ENCODE measurements at places on chromosomes 1 and 21.

DNA sequence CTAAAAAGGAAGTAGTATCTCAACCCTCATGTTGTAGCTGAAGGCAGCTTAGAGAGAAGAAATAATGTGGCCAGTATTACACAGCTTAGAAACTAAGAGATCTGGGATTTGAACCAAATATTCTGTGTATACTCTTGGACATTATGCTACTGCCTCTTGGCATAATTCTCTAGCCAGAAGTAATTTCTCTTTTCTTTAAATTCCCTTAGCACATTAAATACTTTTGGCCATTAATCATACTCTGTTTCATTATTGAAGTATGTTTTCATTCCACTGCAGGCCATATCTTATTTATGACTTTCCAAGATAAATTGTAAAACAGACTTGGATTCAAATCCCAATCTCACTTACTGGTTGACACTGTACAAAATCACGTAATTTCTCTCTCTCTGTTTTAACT, 181.3 kb upstream of the SPAG17 start:
- no peak for DNase-seq

DNA sequence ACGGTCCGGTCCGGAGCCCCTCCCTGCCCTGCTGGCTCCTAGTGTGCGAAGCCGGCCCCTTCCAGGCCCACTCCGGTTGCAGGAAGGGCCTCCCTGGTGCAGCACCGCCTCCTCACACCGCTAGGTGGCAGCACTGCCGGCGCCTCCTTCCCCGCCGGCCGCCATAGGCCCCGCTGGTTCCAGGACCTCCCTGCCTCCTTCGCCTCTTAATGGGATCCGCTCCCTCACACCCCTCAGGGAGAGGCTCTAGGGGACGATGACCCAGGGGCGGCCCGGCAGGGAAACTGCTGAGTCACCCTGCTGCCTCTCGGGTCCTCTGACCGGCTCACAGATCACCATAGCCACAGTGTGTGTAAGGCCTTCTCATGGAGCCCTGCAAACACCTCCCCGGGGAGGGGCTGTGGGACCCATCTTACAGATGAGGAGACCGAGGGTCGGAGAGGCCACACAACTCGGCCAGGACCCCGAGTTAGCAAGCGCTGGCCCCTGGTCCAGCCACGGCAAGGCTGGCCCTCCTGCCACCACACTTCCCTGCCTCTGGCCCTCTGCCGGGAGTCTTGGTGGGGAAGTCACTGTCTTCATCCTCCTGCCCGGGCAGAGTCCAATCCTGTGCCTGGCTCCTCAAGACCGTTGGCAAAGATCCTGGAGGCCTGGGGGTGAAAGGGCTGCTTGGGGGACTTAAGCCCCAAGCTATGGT, 1.6 kb upstream of the AJAP1 start:
- peak; percentile 38 for DNase-seq

GRCh38 chr21:39637971-39638240, 25.2 kb downstream of the B3GALT5 start:
- no peak for DNase-seq

- no peak for DNase-seq
Measured at GRCh38 chr1:78715181-78715661, 65.6 kb downstream of the IFI44 start.

DNA sequence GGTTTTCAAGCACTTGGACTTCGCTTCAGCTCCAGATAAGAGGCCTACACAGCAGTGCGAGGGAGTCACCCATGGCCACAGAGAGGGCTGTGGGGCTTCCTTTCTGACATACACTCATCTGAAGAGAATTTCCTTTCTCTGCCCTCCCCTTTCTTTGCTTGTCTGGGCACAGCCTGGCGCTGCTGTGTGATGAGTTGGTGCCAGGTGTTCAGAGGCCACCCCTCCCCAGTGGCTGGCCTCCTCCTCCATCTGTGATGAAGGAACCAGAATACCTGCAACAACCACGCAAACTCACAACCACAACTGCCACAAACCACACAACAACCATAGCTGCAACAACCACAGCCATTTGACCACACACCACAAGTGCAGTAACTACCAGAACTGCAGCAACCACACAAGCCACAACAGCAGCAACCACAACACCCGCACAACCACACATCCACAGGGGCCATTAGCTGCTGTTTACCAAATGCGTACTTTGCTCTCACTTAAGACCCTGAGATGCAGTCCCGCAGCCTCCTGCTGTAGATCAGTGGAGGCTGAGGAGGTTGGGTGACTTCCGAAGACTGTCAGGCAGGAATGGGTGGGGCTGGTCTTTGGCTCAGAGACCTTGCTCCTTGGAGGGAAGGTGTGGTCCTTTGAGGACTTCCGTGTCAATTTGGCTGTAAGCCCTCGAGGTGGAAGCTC, 71.1 kb downstream of the IER5 start:
- no peak for DNase-seq

DNA sequence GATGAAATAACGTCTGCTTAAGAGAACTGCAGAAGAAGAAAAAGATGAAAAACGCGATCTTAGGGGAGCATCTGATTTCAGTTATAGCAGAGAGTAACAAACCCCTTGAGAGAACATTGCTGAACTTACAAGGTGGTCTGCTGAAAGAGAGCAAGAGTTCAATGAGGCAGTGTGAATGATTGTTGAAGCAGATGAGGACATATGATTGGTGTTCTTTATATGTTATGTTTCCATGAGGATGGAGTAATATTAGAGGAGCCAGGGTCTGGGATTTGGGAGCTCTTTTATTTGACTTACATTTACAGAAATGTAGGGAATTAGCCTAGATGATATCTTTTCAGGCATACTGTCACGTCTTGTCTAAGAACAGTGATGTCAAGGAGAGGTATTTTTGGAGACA, 1302.0 kb downstream of the KCNT2 start:
- no peak for DNase-seq

DNA sequence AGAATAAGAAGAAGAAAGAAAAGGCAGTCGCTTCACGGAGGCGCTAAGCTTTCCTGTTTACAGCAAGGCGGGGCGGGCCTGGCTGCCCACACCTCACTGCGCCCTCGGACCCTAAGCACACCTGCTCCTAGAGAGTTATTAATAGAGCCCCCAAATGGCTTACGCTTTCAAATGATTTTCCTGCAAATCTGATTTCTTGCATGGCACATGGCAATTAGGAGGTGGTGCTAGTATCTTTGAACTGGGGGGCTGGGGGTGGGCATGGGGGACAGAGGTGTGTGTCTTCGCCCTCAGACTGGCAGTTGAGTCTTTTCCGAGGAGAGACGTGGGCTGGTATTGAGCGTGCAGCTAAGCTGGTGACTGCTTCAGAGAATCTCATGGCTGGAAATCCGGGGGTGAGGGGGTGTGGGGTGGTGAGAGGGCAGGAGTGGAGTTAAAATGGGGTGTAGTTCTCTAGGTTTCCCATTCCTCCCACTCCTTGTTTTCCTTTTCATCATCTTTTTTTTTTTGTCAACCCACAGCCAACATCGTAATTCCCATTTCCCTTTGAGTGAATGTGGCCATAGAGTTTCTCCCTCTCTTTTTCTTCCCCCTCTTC, 1.3 kb downstream of the S1PR1 start:
- DNase-seq = peak; percentile 60

GRCh38 chr1:228830954-228831481, 95.7 kb downstream of the RHOU start:
- no peak for DNase-seq

DNA sequence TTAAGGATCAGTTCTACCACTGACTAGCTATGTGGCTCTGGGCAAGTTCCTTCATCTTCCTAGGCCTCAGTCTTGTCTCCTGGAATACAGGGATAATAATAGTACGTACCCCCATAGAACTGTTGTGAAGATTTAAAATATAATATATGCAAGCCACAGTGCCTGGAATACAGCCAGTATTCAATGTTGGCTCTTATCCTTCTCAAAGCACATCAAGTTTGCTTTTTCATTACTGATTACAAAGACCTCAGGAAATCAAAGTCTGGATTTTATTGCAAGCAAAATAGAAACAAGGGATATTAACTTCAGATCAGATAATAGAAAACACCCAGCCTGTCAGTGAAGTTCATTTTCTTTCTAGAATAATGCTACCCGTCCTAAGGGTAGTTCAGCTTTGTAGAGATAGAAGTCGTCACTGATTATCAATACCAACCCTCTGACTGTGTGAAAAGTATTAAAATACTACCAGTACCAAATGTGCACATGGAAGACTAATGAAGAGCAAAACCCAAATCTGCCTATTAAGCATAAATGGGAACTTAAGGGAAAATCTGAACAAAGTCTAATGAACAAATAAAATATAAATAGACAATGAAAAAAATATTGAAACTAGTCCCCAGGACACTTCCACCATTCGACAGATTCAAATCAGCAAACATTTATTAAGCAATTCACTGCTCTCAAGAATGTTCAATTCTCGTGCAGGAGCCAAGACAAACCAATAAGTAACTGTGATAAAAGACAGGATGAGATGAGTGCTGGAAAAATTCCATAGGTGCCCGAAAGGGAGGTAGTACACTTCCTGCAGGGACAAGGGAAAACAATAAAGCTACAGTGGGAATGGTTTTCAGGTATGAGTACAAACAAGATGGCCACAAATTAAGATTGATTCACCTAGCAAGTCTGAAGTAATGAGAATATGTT, 206.2 kb downstream of the SMYD3 start:
- DNase-seq = no peak

DNA sequence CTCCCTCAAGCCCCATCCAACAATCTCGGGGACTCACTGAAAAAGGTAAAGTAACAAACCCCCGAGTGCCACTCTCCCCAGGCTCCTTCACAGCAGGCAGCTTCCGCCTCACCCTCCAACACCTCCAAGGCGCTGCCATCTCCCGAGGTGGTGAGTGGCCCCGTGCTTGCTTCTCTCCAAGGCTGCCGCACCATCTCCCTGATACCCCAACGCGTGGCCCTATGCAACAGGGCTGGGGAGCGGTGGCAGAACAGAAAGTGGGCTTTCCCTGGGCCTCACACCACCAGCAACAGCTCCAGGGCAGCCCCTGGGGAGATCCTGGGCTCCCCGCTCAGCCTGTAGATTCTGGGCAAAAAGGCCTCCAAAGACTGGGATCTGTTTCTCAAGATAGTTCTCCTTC, 105.1 kb downstream of the RAVER2 start:
- no peak for DNase-seq

GRCh38 chr1:14800500-14801076, 202.1 kb downstream of the KAZN start:
- no peak for DNase-seq

DNA sequence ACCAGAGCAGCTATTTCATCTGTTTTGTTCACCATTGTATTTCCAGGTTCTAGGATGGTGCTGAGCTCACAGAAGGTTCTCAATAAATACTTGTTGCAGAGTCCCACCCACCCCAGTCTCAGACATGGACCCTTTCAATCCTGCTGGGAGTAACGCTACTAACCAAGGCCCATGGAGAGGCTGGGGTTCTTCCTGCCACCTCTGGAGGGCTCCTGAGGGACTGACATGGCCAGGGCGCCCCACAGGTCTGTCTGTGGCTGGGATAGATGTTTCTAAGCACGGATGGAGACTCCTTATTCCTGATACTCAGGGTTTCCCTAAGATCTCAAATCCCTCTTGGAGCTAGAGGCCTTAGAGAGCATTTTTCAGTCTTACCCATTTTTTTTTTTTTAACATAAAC, 87.4 kb downstream of the EPHB2 start:
- no peak for DNase-seq

GRCh38 chr1:12284486-12284885, 54.7 kb downstream of the VPS13D start:
- no peak for DNase-seq

DNA sequence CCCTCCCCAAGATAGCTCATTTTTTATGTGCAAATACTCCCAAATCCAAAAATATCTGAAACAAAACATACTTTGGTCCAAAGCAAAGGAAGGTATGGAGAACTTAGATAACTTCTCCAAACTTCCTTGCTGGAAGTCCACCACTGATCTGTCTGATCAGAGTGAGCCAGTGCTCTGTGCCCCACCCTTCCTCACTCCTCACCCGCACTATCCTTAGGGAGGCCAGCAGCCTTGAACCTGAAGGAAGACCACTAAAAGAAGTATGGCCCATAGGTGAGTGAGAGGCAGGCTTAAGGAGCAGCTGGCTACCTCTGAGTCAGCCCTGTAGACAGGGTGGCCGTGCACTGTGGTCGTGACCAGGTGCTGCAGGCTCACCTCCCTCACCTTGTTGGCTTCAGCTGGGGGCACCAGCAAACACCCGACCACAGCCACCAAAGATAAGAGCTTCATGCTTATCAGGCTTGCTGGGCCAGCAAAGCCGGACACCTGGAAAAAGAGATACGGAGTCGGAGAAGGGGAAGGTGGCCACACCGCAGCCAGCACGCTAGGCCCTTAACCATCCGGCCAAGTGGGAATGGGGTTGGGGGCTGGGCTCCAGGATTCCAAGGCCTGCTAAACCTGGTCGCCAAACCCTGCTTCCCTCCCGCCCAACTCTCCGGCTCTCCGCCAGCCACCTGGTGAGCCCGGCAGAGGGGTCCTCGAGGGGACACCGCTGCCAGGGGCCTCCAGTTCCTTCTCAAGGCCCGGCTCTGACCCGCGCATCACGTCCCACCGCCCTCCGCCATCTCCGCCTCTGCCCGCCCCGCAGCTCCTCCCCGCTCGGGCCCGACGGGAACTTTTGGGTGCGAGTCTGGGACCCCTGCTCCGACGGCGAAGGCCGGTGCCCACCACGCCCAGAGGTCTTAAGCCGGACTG, 543 bp downstream of the TMEM9 start:
- no peak for DNase-seq

DNA sequence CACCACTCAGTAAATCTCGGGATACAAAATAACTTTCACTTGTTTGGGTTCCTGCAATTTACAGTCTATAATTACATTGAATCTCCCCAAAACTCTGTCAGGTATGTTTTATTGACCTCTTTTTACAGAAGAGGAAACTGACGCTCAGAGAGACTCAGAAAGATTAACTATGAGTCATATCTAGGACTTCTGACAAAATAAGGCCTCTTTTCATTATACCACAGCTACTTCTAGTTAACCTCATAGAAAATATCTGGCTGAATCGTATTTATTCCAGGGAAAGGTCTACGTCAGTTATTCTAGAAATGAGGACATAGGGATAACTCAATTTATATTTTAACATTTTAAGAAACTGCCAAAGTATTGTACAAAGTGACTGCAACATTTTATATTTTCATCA, 211.1 kb upstream of the FAM78B start:
- DNase-seq = no peak

DNA sequence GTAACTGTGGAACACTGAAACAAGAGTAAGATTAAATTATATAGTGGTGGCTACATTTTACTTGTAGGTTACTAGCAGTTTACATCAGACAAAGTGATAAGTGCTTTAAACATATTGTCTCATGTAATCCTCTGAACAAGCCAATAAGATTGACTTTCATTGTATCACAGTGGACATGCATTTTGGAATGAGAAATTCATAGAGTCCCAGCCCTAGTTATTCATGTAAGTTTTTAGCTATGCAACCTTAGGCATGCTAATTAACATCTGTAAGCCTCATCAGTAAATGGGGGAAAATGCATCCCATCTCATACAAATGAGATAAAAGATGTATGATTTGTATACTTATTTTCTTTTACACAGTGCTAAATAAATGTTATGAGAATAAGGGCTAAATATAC, 1038.1 kb upstream of the ADGRL4 start:
- DNase-seq = no peak
